ENCODE measurements at places on chromosomes 6 and 20. TPM values are rescaled to one million over a fixed set of nuclear protein-coding genes. Genes with fewer than 3 reads are reported as not detected.

GLP1R gene
- total RNA-seq = not detected

SLC12A5 gene
- total RNA-seq = 0.96 TPM

SDC4 gene
- 146 TPM for total RNA-seq

QKI gene
- 28.0 TPM for total RNA-seq

CDYL gene
- 48.6 TPM for total RNA-seq

HSPA1A gene
- total RNA-seq = 397 TPM

DSP gene
- 201 TPM for total RNA-seq

MACROD2 gene
- total RNA-seq = 3.2 TPM

SCP2D1 gene
- not detected for total RNA-seq

CD93 gene
- total RNA-seq = 20.3 TPM

DNA sequence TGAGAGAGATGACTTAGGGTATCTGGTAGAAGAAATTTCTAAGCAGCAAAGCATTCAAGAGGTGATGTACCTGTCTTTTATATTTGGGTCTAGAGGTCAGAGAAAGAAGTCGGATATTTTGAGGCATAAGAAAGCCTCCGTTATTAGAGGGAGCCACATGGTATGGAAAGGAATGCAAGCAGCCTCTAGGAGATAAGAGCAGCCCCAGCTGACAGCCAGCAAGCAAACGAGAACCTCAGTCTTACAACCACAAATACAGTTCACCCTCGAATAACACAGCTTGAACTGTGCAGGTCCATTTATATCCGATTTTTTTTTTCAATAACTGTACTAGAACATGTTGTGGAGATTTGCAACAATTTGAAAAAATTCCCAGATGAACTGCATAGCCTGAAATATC lies 190.7 kb upstream of the VGLL2 start:
- no peak for DNase-seq

GRCh38 chr6:15658181-15658744 lies 4.6 kb downstream of the DTNBP1 start:
- no peak for DNase-seq

DNA sequence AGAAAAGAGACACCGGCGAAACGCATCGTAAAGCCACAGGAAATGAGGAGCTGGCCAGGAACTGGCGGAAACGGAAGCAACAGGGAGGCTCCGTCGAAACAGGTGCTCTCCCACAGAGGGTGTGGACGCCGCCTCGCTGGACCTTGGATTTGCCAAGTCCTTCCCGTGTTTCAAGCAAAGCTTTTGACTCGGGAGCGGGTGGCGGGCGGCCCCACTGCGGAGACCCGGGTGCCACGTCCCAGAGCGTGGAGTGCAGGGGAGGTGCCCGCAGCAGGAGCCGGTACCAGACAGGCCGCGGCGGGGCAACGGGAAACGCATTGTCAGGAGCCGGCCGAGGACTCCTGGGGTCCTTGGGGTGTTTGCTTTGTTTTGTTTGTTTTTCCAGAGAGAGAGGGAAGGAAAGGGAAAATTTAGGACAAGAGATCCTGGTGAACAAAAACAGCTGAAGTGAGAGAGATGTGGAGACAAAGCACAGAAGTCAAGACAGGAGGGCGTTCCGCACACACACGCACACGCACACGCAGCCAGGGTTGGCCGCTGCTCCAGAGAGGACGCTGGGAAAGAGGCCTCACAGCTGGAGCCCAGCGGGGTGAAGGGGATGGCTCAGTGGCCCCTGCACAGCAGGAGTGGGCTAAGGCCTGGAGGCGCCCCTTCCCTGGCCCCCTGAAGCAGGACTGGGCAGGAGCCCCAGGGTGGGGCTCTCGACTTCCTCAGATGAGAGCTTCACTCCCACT lies 50.9 kb upstream of the CHRNA4 start:
- DNase-seq = no peak

DNA sequence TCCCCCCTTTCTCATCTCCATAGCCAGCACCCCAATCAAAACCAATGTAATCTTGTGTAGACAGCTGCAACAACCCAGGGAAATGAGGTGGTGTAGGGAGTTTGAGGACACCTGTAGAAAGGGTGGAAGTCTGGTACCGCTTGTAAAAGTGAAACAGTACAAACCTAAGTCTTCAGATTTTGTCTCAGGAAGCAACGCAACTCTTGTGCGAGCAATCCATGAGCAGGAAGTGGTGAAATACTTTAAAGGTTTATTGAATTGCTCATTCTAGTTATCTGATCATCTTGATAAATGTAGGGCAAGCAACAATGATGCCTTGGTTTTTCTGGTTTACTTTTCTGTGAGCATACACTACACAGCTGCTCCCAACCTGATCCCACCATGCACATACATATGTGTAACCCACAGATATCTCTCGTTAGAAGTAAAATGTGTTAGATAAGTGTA lies 71.1 kb upstream of the THEMIS start:
- no peak for DNase-seq

GRCh38 chr20:48656661-48657211 lies 171.1 kb downstream of the PREX1 start:
- no peak for DNase-seq

DNA sequence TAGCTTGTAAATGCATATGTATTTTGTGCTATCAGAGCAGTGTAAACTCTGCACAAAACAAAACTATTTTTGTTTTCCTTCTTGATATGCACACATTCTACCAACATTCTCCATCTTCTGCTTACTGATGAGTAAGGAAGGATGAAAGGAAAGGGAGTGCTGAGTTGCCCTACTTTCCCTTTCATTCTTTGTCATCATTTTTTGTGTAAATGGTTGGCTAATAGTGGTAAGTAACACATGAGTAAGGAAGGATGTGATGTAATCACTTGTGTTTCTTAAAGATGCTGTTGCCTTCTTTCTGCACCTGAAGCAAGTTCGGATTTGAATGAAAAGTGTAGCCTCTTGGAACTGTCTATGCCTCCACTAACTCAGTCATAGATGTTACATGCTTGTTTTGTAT lies 4.6 kb upstream of the REV3L start:
- DNase-seq = no peak

DNA sequence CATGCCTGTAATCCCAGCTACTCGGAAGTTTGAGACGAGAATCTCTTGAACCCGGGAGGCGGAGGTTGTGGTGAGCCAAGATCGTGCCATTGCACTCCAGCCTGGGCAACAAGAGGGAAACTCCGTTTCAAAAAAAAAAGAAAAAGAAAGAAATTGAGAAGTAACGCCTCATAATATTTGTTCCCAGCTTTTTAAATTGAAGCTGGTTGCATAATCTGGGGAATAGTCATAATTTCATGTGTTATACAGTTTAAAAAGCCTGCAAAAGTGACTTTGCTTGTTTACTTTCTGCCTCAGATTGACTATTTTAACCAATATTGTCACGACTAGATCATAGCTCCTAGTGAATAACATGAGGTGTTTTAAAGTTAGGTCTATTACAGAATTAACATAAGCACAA lies 7.2 kb downstream of the FAM217B start:
- no peak for DNase-seq

DNA sequence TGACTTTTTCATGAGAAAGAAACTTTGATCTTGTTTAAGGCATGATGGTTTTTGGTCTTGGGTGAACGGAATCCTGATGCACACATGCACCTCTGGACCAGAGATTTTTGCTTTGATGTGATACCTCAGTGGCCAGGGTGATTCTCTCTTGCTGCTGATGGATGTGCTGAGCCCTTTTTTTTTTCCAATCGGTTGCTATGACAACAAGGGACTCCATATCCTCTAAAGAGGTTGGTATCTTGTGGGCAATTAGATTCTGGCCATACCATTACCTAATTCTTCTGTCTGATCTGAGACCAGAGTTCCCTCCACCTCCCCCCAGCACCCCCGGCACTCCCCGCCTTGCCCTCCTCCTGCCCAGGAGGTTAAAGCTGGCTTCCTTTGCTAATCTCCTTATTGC lies 24.9 kb downstream of the PDYN start:
- no peak for DNase-seq

GRCh38 chr6:22668717-22669116 lies 99.4 kb downstream of the HDGFL1 start:
- no peak for DNase-seq

DNA sequence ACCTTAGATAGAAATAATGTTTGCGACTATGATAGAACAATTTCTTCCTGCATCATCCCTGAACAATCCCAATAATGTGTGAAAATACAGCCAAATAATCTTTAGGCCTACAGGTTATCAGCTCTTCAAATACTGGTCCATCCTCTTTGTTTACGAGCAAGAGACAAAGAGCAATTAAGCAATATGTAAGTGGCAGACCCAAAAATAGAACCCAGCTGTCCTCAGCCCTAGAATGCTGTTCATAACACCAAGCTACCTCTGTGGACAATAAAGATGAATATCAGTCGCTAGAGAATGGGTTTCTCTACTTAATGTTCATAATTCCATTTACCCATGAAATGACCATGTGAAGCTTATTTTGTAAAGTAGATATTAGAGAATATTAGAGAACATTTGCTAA lies 28.4 kb upstream of the OSTM1 start:
- DNase-seq = no peak

DNA sequence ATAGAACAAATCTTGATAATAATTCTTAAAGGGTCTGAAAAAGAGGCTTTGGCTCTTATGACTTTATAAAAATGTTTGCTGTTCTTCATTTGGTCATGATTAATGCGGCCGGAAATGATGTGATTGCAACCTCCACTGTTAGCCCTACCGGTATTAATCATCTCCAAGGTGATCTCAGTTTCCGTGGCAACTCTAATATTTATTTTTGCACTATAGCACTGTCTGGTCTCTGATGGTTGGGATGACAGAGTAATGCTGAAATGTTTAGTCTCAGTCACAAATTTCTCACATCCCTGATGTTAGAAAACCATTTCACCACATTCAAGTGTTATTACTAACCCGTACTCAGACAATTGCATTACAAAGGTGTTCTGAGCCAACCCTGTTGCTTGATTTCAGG lies 87.4 kb downstream of the TMEM200A start:
- DNase-seq = no peak

DNA sequence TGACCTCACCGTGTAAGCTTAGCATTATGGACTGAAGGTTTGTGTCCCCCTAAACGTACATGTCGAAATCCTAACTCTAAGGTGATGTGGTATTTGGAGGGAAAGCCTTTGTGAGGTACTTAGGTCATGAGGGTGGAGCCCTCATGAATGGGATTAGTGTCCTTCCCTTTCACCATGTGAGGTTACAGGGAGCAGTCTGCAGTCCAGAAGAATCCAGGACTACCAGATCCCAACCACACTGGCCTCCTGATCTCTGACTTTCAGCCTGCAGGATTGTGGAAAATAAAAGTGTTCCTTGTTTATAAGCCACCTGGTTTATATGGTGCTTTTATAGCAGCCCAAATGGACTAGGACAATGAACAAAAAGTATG lies 73.4 kb downstream of the ZBTB2 start:
- no peak for DNase-seq

GRCh38 chr20:10323729-10324128 lies 105.1 kb downstream of the SNAP25 start:
- DNase-seq = no peak

DNA sequence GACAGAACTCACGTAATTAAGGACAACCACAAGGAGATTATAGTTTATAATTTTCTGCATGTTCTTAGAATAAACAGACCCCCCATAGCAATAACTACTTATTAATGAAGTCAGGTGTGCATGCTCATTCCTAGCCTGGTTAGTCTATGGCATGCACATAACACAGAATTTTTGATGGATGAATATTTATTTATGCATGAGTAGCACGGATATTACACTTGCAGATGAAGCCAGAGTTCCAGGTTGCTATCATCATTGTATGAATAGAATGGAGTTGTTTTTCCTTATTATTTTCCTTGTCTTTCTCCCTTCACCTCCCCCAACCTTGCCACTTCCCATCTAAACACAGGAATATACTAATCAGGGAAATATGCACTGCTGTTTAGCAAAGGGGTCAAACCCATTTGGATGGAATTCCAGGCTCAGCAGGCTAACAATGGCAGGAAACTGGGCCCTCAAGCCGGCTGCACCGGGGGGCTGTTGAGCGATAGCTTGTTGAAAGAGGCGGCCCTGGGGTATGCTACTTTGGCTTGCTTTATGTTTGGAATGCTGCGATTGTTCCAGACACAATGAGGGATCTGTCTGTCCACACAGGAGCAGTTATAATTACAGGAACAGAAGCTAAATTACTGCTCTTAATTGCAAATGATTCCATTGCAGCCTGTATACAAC lies 112.6 kb downstream of the TMEM170B start:
- no peak for DNase-seq

GRCh38 chr6:130928158-130928912 lies 101.1 kb downstream of the SMLR1 start:
- DNase-seq = no peak

DNA sequence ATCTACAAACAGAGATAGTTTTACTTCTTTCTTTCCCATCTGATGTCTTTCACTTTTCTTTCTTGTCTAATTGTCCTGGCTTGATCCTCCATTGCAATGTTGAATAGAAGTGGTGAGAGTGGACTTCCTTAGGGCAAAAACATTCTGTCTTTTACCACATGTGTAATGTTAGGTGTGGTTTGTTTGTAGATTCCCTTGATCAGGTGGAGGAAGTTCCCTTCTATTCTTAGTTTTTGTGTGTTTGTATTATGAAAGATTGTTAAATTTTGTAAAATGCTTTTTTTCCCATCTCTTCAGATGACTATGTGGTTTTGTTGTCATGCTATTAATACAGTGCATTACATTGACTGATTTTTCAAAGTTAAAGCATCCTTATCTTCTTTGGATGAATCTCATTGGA lies 41.6 kb upstream of the DUSP22 start:
- no peak for DNase-seq

DNA sequence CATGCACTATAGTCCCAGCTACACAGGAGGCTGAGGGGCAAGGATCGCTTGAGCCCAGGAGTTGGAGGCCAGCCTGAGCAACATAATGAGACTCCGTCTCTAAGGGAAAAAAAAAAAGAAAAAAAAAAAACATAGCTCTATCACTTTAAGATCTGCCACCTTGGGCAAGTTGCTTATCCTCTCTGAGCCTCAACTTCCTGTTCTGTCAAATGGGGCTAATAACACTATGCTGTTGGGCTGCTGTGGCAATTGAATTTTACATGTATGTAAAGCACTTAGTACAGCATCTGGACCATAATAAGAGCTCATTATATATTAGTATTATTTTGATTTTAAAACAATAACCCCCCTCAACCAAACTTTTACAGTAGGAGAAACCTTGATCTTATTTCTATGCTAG lies 141.5 kb downstream of the ATXN1 start:
- DNase-seq = no peak

GRCh38 chr20:2759603-2760296 lies 40.7 kb downstream of the CPXM1 start:
- no peak for DNase-seq

- peak; percentile 30 for DNase-seq
These were observed 417 bp downstream of the VAPB start for GRCh38 chr20:58389324-58389967.

DNA sequence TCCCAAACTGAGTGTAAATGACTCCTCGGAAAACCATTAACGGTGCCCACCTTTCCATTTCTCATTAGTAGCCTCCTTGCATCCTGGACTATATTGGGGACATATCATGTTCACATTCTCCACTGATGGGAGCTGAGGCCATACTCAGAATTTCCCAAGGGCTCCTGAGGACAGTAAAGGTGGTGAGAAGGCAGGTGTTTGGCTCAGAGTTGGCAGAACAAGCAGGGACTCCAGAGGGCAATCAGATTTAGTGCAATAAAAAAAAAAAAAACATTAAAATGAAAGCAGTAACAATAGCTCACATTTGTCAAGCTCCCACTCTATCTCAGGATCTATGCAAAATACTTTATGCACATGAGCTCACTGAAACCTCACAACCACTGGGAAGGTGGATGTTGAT lies 401.4 kb downstream of the MAFB start:
- no peak for DNase-seq

Measured in colonic mucosa (tissue), 4 donors.